Renal pelvis (tissue), 12 donors: ENCODE measurements at places on chromosomes 12 and 14. TPM values are rescaled to one million over a fixed set of nuclear protein-coding genes. Genes with fewer than 3 reads are reported as not detected.

DNA sequence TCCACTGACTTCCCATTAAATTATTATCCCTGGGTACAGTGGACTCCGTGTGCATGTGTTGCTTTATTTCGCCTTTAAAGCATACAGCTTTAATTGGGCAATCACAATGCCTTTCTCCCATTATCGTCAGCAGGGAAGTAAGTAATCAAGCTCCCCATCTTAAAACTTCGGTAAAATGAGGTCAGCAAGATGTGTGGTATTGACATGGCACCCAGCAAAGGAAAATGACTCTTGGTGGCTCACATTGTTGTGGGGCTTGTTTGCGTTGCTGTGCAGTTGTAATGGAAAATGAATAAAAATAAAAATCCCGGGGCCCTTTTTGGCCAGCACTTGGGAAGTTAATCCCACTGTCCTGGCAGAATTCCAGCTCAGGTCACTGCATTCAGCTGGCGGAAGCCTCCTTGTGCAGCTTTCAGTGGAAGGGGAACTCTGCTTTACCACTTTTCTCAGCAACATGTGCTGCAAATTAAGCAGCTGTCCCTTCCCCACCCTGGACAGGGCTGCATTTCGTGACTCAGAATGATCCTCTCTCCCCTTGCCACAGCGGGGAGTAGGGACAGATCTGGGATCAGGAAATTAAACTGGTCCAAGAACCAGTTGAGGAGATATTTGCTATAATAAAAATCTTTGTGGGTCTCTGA lies 13.9 kb upstream of the ATP2A2 start:
- peak; percentile 71 for DNase-seq

DNA sequence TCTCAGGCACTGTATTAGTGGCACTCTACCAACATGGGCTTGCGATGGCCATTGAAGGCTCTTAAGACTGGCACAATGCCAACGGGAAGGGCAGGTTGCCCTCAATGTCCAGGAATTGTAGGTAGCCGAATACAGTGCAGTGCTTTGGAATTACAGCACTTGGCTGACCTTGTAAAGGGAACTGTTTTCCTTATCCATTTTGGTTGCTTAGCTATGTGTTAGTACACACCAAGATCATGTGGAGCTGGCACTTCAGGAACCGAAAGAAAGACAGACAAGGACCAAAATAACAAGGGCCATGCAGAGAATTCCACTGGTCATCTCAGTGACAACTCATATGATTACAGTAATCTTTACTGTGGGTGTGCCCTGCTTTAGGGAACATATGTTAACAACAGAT lies 72.7 kb downstream of the DYRK2 start:
- no peak for DNase-seq

DNA sequence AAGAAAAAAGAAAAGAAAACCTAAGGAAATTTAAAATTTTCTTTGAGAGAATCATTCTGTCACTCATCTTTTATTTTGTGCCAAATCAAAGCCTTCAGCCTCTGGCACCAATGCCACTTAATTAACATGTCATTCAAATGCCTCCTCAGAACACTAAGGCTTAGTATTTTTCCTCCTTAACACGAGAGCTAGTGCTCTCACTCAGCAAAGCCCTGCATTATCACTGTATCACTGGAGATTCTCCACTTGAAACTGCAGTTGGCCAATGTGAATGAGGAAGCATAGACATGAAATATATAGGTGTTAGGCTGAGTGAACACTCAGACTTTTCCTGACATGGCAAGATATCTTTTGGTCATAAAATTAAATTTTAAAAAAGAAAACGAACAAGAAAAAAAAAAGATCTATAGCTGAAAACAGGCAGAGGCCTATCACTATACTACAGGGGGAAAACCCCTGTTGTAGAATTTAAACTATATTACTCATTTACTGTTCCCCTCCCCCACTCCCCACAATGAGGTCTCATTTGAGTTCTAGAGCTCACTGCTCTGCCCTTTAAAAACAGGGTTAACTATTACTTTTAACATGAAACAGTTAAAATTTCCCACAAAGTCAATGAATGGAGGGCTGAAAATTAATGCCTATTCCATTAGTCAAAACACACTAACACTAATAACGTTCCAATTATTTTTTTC lies 5.1 kb downstream of the MBIP start:
- DNase-seq, result no peak

DNA sequence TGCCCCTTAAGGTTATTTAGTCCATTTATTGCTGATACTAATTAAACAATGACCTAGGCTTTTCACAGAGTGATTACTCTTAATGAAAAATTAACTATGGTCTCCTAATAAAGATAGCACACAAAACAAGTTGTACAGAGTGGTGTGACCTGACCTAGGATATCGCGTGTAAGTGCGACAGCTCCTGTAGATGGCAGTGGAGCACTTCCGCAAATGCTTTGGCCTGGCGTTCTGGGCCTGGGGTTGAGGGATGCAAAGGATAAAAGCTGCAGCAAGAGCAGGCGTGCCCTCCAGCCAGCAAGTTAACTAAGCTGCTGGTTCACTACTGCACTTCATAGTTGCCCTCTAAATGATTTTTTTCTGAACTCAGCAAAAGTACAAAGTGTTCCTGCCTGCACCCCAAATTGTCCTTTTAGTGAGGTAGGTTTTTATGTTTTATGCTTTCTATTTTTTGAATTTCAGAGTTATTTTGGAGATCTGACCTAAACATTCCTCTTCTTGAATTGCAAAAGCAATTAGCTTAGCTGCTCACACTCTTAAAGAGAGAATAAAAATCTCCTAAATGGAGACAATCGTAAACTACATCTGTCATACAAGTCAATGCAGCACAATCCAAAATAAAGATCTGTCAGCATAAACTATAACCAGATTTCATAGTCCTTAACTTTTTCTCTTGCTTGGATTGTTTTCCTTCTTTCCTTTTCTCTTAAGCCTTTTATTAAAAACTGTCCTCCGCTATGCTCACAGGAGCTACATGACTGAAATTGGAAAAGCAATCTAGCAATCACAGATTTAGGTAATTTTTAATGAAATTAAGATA lies 379.6 kb downstream of the LRIG3 start:
- DNase-seq, result peak; percentile 77

DNA sequence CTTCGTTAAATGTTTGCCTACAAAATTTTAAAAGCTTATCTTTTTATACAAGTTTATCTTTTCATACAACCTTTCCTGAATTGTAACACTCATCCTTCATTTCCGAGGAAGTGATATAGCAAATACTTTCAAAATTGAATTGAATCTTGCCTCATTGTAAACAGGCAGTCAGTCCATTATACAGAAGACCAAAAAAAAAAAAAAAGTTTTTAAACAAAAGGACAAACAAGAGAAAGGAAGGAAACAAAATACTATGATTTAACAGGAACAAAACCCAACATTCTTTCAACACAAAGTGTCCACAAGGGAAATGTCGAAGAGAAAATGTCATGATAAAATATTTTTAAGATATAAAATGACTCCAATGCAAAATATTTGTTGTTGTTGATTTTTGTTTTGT lies 8.5 kb downstream of the ATF7 start:
- DNase-seq, result no peak

- DNase-seq, result no peak
Measured at GRCh38 chr12:115872212-115872611, 405.3 kb downstream of the MED13L start.

GRCh38 chr12:93741659-93742109 lies 64.5 kb downstream of the CRADD start:
- DNase-seq, result no peak

GRCh38 chr12:92275443-92276154 lies 130.0 kb upstream of the BTG1 start:
- DNase-seq, result no peak

DNA sequence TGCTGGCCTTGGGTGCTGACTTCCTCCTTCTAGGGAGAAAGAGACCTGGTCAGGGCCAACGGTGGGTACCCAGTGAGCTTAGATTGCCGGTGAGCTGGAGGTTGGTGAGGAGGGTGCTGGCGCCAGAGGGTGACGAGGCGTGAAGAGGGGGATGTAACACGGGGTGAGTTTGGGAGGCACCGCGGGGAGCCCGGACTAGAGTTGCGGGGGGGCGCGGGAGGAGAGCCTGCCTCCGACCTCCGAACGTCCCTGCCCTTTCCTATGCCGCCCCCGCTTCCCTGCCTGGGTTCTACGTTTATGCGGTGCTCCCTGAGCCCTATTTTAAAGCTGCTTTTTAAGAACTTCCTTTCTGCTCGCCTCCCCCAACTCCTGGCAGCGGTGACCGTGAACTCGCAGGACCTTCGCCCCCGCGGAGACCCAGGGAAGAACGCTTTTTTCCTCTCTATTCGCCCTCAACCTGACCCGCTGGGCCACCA lies 18.6 kb downstream of the OR6S1 start:
- DNase-seq, result no peak

DNA sequence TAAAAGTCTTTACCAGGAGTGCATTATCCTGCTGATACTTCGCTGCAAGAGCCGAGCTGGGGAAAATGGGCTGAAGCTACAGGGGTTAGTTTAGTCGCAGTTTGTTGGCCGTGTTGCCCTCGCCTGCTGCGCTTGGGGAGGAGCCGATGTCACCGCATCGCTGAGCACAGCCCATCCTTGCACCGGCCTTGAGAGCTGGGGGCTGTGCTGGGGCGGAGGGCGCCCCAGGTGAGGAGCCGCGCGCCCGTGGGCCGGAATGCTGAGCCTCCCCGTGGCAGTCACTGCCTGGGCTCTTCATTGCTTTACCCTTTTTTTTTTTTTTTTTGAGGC lies 50.0 kb downstream of the ADGRD1 start:
- no peak for DNase-seq

DNA sequence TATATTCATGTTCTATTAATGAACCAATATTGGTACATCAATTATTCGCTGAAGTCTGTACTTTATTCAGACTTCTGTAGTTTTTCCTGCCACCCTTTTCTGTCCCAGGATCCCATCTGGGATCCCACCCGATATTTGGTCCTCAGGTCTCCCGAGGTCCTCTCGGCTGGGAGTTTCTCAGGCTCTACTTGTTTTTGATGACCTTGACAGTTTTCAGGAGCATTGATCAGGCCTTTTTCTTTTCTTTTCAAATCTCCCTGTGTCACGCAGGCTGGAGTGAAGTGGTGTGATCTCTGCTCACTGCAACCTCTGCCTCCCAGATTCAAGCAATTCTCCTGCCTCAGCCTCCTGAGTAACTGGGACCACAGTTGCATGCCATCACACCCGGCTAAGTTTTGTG lies 11.2 kb downstream of the BRI3BP start:
- DNase-seq, result no peak

DNA sequence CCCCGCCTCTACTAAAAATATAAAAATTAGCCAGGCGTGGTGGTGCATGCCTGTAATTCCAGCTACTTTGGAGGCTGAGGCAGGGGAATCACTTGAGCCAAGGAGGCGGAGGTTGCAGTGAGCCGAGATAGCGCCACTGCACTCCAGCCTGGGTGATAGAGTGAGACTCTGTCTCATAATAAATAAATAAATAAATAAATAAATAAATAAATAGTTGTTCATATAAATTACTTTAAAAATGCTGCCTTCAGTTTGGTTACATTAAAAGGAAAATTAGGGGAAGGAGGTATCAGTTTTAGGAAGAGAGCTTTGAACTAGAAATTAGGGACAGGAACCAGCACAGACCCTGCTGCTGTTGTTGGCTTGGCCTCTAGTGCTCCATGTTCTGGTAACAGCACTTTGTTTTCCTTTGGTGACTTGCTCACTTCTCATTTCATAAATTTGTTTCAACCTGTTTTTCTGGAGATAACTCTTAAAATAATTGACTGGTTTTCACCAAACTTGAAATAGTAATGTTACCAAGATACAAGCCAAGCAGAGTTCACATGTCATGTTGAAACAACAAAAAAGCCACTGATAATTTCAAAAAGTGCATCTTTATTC lies 22.9 kb upstream of the PTPRB start:
- DNase-seq, result no peak

GRCh38 chr12:124607681-124608425 lies 40.4 kb upstream of the NCOR2 start:
- DNase-seq, result no peak

ACSS3 gene
- 15.5 TPM for polyA plus RNA-seq

RASAL1 gene
- 10.6 TPM for polyA plus RNA-seq

SYNDIG1L gene
- 0.23 TPM for polyA plus RNA-seq

STYK1 gene
- polyA plus RNA-seq, result 1.8 TPM
